Fibroblast of lung (primary cell): ENCODE measurements at places on chromosomes 6 and 20.

- H3K27ac ChIP-seq: no peak overlapping the region
- no peak overlapping the region for H3K4me3 ChIP-seq
- no peaks in the 10 kb centered on the region for H3K36me3 ChIP-seq
- H3K4me1 ChIP-seq: peaks cover 5% of the 10 kb centered on the region
- H3K27me3 ChIP-seq: no peaks in the 10 kb centered on the region
- DNase-seq: peak; percentile 34
Measured at GRCh38 chr6:151440930-151441329, 11.0 kb downstream of the RMND1 start.

DNA sequence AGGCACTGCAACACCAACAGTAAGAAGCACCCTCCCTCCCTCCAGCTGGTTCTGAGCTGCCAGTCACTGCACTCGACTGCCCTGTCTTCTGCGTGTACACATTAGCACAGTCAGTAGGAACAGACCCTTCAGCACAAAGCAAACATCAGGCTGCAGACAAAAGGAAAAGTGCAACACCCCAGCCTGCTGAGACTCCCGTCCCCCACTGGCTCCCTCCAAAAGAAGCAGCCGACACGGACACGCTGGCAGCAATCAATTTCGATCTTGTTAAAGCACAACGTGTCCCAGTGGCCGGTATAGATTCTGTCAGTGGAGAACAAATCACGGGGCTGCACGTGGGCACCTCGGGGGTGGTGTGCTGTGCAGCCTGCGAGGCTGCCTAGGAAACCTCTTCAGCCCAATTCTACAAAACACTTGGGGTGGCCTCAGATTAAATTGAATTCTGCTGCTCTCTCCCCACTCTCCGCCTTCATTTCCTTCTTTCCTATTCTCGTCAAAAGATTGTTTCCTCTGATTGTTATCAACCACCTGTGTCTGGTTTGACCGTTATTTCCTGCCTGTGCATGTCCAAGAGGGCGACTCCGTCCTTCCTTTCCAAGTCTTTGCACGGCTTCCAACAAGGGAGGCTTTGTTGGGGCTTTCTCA, 38.7 kb downstream of the TRAF3IP2 start:
- DNase-seq: peak; percentile 57
- H3K4me3 ChIP-seq: no peak overlapping the region
- peaks cover 5% of the 10 kb centered on the region for H3K36me3 ChIP-seq
- peaks cover 31% of the 10 kb centered on the region for H3K4me1 ChIP-seq
- H3K27ac ChIP-seq: peak overlapping the region; percentile 88
- H3K27me3 ChIP-seq: no peaks in the 10 kb centered on the region

DNA sequence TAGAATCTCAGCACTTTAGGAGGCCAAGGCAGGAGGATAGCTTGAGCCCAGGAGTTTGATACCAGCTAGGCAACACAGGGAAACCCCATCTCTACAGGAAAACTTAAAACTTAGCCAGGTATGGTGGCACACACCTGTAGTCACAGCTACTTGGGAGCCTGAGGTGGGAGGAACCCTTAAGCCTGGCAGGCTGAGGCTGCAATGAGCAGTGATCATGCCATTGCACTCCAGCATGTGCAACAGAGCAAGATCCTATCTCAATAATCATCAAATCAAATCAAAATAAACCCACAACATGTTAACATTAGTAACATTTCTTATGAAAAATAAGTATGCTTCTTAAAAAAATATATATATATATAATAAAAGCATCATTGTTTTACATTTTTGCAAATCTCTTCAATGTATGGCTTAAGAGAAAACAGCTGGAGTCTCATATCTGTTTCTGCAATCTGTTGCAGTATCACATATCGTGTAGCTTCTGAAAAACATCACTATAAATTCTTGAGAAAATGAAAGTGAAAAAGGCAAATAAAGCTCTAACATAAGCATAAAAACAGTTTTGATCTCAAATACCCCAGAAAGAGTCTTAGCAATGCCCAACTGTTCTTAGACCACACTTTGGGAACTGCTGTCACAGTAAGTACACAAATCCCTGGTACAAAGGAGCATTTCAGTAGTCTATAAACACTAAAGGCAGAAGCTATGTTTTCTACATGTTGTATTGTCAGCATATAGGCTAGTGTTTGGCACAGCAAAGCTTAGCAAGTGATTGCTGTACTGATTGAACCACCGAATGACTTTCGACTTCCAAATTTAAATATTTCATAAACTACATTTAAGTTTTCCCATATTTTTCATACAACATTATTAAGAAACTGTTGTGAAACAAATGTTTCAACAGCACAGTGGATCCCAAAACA, 8.0 kb downstream of the MMUT start:
- no peaks in the 10 kb centered on the region for H3K4me1 ChIP-seq
- no peak overlapping the region for H3K4me3 ChIP-seq
- DNase-seq: no peak
- H3K27ac ChIP-seq: no peak overlapping the region

DNA sequence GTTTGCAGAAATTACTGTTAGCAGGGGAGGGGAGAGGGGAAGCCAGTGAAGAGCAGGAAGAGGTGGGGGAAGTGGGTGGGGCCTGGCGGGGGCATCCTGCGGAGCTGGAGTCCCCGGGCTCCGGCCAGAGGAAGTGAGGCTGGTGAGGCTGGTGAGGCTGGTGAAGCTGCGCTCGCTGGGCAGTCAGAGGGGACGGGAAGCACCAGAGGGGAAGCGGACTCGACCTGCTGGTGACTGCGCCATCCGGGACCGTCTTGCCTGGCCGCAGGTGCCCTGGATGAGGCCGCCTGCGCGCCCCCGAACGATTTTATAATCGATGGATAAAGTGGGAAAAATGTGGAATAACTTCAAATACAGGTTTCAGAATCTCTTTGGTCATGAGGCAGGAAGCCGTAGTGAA, 635.3 kb upstream of the MARCKS start:
- H3K27me3 ChIP-seq: no peaks in the 10 kb centered on the region
- H3K27ac ChIP-seq: no peak overlapping the region
- no peak for DNase-seq
- H3K4me3 ChIP-seq: no peak overlapping the region
- H3K36me3 ChIP-seq: no peaks in the 10 kb centered on the region

- no peaks in the 10 kb centered on the region for H3K27me3 ChIP-seq
- H3K36me3 ChIP-seq: no peaks in the 10 kb centered on the region
- H3K4me1 ChIP-seq: peaks cover 20% of the 10 kb centered on the region
Measured at GRCh38 chr6:116405652-116406356, 35.1 kb downstream of the DSE start.
